ENCODE measurements at places on chromosomes 3 and 15.

DNA sequence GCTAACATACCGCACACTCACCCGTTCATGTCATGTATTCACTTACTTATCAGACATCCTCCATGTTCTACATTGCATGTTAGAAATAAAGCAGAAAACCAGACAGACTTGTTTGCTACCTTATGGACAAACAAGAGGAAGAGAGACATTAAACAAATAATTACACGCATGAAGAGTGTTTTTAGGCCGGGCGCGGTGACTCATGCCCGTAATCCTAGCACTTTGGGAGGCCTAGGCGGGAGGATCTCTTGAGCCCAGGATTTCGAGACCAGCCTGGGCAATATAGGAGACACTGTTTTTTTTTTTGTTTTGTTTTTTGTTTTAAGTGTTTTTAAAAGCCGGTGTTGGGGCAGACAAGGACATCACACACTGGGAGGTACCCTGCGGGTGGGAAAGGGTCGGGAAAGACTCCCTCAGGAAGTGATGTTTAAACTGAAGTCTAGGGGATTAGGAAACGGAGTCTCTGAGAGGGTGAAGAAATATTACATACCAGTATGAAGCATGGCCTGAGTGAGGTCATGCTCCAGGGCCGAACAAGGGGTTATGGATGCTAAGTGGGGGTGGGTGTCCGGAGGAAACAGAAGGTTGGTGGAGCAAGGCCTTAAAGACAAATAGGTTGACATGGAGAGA is 2.1 kb upstream of the USP3 start:
- DNase-seq: no peak

DNA sequence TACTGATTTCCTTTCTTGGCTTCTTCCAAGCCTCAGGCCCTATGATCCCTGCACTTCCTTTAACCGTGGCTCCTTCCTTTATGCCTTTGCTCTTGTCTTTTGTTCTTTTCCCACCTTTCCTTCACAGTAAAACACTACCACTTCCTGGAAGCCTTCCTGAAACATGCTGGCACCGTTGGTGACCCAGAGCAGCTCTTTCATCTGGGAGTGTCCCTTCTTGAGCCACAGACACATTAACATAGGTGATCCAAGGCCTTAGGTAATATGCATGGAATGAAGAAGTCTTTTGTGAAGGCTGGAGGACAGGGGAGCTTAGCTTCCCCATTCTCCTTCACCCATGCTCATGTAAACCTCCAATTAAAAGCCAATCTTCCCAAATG is 39.4 kb downstream of the AMOTL2 start:
- no peak for DNase-seq

DNA sequence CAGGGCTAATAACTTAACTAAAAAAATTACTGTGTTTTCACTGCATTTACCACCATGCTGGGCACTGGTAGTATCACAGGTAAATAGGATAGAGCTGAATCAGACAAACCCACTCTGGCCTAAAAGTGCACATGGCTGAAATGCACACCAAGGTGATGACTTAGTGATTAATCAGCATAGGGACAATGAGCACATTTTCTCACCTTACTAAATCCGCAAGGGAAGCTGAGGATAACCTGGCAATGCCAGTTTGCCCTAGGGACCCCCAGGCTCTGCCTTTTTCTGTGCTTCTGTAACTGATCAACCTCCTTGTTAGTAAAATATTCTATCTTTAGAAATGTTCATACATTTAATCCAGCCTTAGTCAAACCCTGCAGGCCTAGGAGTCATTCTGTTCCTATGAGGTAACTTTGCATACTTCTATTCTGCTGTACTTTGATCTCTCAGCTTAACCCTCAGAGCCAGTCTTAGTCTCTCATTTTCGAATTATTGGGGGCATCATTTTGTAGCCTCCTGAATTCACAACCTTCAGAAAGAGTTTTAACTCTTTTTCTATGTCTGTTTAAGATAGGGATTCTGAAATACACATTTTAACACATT is 562.9 kb upstream of the KCNMB2 start:
- DNase-seq: no peak

- DNase-seq: no peak
Measured at GRCh38 chr3:172680684-172681083, 30.2 kb downstream of the NCEH1 start.

DNA sequence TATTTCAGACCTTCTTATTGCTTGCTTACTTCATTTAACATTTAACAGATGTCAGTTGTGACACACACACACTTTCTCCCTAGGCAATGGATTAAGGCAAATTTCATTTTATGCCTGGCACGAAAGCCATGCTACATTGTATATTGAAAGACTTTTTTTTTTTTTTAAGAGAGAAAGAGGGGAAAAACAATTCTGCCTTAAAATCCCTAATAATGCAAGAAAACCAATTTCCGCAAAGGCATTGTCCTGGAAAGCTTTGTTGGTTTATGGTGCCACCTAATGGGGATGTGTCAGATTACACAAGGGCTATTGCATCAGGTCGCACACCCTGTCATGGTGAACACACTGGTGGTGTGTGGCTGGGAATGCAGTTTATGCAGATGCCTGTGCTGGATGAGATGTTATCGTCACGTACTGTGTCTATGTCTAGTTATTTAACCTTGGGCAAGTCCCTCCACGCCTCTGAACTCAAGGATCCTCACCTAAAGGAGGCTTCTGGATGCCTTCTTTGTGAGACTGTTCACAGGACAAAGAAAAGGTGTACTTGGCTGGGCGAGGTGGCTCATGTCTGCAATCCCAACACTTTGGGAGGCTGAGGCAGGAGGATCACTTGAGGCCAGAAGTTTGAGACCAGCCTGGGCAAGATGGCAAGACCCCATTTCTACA is 37.3 kb upstream of the RFTN1 start:
- peak; percentile 87 for DNase-seq

DNA sequence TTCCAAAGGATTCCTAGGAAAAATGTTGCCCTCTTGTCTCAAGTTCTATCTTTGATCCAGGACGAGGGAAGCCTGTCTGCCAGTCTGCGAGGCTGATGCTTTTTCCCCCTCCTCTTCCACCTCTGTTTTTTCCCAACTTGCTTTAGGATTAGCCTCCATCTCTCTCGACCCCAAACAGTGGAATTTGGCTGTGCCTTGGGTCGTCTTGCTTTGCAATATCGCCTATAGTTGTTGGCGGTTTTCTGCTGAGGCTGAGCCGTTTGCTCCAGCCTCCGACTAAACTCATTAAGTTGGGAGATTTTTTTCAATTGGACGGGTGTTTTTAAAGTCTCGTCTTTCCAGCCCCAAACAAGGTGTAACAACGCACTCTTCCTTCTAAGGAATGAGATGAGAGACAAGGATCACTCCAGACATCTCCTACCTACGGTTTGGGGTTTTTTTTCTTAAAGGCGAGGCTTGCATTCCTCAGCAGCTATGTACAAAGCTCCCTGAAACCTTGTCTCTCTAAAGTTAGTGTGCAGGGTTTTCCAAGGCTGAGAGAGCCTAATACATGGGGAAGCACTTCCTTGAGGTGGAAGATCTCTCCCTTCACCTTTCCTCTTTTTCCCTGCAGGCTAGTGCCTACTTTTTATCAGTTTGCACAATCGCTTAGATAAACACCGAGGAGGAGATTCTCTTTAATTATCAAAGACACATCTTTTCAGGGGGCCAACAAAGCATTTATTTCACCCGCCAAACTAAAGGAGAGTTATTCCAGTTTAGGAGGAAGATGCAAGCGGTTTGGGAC is 4.8 kb upstream of the NR2F2 start:
- no peak for DNase-seq

DNA sequence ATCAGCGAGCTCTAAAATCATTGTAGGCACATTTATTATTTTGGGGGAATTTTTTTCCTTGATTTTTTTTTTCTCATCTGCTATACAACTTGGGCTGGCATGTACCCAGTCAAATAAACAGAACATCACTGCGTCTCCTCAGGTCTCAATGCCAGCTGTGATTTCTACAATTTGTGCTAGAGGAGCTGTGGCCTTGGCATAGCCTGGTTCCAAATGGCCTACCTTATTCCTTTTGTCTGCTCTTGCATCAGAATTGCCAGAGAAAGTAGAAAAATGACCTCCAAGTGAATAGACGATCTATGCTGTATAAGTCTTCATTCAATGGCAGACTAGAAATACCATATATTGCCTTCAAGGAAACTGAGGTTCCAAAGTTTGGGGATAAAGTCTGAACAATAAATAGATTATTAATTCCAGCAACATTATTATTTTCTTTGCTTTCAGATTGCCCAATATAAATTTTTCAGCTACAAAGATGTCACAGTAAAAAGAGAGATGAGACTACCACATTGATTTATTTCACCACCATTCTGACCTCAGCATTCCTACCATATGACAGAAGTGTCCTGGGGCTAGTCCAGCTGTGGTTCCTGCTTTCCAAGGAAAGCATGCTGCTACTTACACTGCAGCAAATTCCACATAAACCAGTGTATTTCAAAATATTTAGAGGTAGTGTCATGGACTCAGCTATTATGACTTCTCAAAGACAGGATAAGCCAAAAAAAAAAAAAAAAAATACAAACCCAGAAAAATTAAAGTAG is 493.9 kb upstream of the ZNF385D start:
- DNase-seq: no peak

GRCh38 chr3:56919137-56919796 is 117.5 kb upstream of the ARHGEF3 start:
- DNase-seq: peak; percentile 37

DNA sequence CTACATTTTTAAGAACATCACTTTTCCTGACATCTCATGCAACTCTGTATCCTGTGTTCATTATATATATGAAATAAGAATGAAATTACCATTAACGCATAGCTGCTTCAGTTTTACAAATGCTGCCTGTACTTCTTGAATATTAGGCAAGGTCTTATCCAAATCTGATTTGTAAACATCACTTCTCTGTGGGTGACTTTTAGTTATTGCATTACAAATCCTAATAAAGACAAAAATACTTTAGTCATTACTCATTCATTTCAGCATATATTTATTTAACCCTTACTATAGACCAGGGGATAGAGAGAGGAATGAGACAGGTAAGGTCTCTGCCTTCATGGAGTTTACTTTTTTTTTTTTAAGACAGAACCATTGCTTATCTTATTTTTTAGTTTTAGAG is 36.8 kb downstream of the MTMR10 start:
- DNase-seq: no peak

GRCh38 chr3:20071175-20071574 is 30.9 kb downstream of the KAT2B start:
- no peak for DNase-seq

DNA sequence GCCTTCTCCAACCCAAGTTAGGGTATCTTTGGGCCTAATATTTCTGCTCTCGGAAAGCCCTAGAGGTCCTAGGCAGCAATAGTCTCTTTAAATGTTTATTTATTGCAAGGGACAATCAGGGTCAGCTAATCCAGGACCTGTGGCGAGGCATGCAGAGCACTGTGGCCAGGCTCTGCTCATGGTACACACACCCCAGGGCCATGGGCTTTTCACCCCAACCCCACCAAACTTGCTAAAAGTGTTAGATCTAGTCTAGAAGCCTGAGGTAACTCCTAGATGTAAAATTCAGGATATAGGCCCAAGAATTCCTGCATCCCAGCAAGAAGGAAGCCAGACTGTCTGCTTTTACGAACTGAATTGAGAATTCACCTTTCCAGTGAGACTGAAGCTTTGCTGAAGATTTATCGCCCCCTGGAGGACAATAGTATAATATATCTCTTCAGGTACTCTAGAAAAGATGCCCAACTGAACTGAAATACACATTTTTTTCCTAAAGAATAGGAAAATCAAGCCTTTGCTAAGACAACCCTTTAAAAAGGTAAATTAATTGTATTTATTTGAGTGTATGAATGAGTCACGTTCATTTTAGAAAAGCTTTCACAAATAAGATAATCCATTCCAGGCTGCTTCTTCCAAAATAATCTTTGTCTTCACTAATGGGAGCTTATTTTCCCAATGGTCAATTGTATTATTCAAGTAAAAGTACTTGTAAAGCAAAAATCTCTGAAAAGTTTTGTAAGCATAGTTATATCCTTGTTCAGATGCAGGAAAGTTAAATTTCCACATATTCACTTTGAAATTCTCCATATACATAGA is 89.8 kb downstream of the LRRC3B start:
- DNase-seq: peak; percentile 26

GRCh38 chr3:155956508-155957411 is 86.3 kb downstream of the GMPS start:
- no peak for DNase-seq

GRCh38 chr15:93066834-93067648 is 22.0 kb downstream of the RGMA start:
- no peak for DNase-seq

DNA sequence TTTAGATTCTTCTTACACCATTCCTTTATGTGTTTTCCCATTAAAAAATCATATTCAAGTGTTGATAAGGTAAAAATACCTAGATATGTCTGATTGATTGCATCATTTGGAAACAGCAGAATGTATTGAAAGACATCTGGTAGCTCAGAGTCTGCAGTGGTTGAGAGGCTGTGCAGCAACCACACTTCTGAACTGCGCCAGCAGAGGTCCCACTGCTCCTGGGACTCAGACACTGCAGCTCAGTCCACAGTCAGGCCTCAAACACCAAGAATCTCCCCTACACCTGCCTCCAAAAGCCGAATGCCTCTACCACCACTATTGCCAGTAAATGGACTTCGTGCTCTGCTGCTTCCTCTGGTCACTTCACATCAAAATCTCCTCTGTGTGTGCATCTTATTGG is 176.9 kb upstream of the LMCD1 start:
- peak; percentile 72 for DNase-seq

GRCh38 chr15:57122080-57122840 is 203.8 kb downstream of the TCF12 start:
- no peak for DNase-seq

DNA sequence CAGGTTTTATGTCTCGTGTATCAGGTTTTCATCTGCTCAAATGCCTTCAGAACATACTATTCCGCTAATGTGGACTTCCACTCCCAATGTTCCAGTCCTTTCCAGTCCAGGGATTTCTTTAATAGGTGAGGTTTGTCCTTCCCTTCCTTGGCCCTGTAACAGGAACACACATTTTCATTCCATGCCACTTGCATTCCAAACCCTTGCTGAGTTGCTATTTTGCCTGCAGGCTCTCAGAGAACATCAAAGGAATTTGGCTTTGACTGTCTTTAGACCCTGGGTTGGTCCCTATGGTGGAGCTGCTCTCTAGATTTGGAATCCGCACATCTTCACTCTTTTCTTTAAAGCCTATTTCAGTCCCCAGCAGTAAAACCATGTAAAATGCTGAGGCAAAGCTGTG is 12.3 kb upstream of the ALCAM start:
- DNase-seq: no peak

- DNase-seq: no peak
Measured at GRCh38 chr3:151145713-151146070, 57.3 kb downstream of the GPR171 start.

GRCh38 chr3:123559040-123559861 is 25.6 kb downstream of the HACD2 start:
- DNase-seq: peak; percentile 67

DNA sequence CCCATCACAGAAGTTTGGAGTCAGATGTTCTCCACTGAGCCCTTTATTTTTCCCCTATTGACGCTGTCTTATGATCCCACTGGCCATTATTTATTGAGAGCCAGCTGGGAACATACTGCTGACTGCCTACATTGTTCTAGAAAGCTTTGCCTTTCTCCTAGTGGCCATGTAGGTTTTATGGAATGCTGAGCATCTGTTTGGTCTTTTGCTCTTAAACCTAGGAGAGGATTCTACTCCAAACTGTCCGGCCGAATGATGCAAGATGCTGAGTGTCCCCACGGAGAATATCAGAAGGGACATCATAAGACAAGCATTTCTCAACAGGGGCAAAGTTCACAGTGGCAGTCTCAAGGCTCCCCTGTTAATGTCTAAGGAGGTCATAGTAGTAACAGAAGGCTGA is 171.4 kb downstream of the ARRDC4 start:
- DNase-seq: no peak

GRCh38 chr15:66022163-66022525 is 152.9 kb downstream of the RAB11A start:
- no peak for DNase-seq

- no peak for DNase-seq
Measured at GRCh38 chr3:171948674-171949073, 90.7 kb upstream of the FNDC3B start.
